ENCODE measurements at places on chromosomes 1 and 21.
A peak's percentile ranks its signal among the peaks of the same experiment; 100 is the strongest.

DNA sequence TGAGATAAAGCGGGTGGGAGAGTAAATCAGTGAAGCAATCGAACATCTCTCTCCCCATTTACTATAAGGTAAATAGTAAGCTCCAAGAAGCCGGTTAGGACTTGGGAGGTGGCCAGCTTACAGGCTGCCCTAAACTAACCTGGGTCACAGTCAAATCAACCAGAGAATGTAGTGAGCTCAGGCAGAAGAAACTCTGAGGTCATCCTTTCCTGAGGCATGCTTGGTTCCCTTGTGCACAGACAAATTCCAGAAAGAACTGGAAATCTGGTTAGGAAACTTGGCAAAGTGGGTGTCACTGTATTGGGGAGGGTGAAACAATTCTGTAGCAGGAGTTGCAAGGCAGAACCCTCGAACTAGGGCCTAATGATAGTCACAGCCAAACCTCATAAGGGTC, 72.5 kb downstream of the NTMT2 start:
- DNase-seq, result peak; percentile 29

DNA sequence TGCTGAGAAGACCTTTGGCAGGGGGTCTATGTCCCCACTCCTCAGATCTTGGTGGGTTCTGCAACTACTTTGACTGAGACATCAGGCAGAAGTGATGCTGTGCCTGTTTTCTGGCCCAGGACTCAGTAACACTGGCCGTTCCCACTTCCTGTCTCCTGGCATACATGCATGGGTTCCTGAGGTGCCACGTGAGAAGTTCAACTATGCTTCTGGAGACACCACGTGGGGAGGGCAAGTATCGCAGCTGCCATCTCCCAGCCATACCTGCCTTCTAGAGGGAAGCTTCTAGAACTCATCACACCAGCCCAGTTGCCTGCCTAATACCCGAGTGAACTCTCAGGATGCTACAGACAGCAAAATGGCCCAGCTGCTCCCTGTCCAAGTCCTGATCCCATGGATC, 65.8 kb downstream of the TRABD2B start:
- no peak for DNase-seq

DNA sequence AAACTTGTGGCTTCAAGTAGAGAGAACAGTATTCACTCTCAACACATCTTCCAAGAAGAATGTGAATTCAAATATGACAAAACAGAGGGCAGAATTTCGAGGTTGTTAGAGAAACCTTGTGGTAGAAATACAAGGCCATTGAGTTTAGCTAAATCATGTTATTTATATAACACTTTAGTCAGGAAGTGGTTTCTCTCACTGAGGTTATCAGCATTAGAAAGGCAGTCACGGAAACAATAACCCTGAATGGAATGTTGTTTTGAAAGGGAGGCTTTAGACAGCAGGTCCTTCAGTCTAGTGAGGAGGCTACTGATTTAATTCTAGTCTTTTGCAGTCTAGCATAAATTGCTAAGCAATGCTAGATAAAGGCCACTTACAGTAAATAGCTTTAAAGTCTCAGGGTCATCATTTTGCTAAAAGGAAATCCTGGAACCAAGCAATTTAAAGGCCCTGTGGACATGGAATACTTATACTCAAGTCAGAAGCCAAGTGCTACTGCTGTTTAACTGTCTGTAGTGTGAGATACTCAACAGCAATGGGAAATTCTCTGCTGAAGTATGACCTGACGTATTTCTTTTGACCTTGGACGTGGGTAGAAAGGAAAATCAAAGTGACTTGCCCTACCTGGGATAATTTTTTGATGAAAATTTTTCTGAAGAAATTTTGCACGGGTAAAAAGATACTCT, 89.0 kb upstream of the CHODL start:
- no peak for DNase-seq

- DNase-seq, result no peak
These were observed 486.3 kb downstream of the TTLL7 start for GRCh38 chr1:83512373-83513193.

DNA sequence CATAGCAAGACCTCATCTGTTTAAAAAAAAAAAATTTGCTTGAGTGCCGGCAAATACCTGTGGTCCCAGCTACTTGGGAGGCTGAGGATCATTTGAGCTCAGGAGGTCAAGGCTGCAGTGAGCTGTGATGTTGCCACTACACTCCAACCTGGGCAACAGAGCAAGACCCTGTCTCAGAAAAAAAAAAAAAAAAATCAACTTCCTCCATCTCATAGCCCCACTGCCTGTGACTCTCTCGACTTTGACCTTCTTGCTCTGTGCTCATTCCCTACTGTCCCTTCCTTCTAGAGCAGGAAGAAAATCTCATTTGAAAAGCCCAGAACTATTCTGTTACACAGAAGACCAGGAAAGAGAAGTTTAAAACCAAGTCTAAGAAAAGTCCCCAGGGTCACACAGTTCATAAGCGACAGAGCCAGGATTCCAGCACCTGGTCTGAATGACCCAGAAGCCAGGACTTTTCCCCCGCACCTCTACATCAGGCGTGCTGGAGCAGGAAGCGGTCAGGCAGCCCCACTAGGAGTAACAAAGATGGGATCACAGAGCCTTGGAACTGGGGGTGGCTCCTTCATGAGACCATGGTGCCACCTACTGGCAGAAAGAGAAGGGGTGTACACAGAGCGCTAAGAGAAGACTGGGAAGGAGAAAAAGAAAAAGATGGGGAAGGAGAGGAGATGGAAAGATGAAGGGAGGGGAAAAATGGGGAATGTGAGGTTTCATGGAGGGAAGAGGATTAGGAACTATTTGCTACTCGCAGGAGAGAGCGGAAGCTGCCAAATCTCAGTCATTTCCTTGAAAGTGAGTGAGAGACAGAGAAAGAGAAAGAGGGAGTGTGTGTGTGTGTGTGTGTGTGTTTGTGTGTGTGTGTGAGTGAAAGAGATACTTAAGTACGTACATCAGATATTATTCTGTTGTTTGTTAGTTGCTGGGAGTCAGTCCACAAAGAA, 3.1 kb upstream of the P3R3URF start:
- peak; percentile 92 for DNase-seq

DNA sequence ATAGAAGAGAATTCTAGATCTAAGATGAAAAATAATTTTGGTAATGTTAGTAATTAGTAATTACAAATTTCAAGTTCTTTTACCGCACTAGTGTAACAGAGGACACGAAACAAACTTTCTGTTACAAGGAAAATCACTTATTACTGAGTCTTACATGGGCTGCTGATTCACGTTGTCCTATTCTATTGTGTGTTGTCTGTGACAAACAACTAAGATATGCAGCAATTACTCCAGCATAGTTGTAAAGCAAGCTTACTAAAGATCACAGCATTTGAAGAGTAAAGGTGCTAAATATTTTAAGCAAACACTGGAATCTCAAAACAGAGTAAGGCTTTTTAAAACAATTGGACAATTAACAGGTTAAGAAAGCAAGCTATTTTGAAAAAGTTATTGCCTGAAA, 502.3 kb downstream of the KCNT2 start:
- no peak for DNase-seq

DNA sequence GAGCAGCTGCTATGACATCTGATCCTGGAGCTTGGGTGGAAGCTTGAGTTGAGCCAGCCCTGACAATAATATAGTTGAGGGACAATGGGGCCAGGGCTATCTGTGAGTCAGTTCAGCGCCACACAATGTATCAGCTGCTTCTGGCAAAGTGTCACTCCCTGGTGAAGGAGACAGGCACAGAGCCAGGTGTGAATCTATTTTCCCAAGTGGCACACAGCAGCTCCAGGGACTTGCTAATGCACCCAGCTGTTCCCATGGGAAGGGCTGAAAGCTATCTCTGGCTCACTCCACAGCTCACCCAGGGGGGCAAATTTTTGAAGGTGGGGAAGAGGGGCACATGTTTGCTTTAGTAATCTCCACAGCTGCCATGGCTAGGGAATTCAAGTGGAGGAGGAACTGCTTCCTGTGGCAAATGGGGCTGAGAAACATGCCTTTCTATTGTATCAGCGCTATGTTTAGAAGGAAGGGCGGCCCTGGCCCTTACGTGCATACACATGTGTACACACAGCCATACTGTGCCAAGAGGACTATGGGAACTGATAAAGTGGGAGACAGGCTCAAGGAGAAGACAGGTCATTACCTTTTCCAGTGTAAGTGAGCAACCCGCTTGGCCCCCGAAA, 2.2 kb downstream of the CYB5R1 start:
- no peak for DNase-seq

- DNase-seq, result no peak
These were observed 2.4 kb upstream of the MMP23B start for GRCh38 chr1:1629430-1630190.

DNA sequence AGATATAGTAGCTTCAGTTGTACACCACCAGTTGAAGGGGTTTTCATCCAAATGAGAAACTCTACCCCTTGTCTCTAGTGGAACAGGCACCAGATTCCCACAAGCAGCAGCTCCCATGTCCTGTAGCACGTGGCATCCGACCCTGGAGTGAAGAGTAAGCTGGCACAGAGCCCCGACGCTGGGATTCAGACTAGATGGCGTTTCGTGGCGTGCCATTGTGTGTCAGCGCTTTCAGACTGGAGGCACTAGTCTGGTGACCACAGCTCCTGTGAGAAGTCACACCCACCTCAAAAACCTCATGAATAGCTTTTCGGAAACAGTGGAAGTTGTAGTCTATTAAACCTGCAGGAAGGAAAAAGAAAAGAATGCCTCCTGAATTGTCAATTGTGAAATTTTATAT, 20.2 kb downstream of the RRAGC start:
- no peak for DNase-seq

DNA sequence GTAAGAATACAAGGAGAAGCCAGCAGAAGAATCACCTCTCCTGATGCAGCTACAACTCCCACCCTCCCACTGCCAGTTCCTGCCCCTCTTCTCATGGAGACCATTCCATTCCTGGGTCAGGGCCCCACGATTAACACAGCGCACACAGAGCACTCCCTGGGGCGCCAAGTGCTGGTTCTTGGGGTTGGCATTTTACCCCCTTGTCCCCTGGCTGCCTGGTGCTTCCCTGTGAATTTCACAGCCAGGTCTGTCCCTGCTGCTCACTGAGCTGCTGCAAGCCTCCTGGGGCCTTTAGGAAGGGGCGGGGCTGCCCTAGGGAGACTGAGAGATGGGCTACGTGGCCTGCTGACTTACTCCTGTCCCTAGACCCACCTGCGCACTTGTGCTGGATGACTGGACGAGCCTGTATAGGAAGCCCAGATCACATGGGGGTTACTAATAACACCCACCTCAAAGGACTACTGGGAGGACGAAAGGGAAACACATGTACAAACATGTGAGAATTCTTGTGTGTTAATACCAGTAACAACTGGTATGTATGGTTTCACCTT, 4.8 kb downstream of the ZNF672 start:
- no peak for DNase-seq

DNA sequence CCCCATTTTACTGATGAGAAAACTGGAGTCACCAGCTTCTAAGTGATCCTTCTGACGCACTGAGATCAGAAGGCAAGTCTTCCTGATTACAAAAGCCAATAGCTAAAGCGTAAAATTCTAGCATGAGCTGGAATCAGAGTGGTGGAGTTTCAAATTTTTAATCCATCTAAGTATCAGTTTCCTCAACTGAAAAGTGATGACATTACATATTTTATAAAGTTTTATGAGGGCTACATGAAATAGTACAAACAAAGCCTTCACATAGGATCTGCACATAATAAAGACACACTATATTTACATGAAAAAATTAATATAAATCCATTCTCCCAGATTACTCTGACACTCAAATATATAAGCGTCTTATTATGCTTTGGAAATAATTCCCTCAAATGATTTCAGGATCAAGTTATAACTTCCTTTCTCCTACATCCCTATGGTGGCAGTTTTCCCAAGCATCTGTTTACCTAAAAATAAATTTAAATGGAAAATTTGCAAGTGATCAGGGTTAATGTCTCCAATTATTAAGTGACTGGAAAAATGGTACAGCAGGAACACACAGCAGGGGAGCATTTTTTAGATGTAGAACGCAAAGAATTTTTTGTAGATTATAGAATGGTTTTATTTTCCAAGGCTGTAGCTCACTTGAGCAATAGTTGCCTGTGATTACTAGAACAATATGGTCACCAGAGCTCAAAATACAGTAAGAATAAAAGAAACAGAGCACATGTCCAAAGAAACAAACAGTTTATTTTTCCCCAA, 490.4 kb upstream of the C1orf87 start:
- no peak for DNase-seq

- DNase-seq, result no peak
These were observed 30.8 kb downstream of the RPL5 start for GRCh38 chr1:92862605-92863004.

GRCh38 chr1:86938450-86938849, 24.0 kb downstream of the HS2ST1 start:
- no peak for DNase-seq

GRCh38 chr1:55986003-55986402, 593.4 kb downstream of the PLPP3 start:
- no peak for DNase-seq

DNA sequence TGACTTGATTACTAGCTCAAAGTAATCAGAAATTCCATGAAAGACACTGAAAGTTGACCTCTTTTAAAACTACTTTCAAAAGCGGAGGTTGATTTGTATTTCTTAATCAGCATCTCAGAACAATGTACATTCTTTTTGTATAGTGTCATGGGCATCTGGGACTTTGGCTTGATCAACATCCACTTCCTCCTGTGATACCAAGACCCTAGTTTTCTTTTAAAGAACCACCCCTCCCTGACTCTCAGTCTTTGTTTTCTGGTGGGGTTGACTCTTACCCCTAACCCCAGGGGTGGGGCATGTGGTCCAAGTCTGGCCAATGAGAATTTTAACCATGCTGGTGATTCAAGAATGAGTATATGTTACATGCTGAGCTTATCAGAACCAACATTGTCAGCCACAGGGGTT, 21.7 kb upstream of the IRF2BP2 start:
- DNase-seq, result peak; percentile 62

- DNase-seq, result no peak
These were observed 30.3 kb downstream of the GALNT2 start for GRCh38 chr1:230097370-230097769.

GRCh38 chr1:206058927-206059292, 5.9 kb downstream of the RHEX start:
- DNase-seq, result no peak

- DNase-seq, result peak; percentile 47
These were observed 86.9 kb downstream of the KCNJ15 start for GRCh38 chr21:38343691-38344090.

DNA sequence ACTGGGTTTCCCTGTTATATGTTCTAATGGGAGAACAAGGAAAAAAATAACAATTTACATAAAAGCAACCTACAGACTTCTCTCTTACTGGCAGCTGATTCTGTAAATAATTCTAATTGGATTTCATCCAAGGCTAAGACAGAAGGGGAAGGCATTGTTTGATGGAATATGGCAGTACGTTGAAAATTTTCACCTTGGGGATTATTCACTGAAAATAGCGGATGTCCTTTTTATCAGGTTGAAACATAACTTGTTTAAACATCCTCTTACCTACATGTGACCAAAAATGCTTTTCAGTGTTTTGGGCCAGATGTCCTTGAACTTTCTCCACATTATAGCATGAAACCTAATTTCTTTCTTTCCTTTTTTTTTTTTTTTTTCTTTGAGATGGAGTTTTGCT, 24.9 kb downstream of the TSNAX start:
- no peak for DNase-seq

DNA sequence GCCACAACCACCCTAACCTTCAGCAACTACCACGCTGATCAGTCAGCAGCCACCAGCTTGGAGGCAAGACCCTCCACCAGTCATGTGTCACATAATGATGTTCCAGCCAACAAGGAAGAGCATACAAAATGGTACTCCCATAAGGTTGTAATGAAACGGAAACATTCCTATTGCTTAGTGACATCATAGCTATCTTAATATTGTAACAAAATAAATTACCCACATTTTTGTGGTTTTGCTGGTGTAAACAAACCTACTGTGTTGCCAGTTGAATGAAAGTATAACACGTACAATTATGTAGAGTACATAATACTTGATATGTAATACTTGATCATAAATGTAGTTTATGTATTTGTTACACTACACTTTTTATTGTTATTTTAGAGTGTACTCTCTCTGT, 1363.2 kb upstream of the ADGRL4 start:
- no peak for DNase-seq

Data from AG20443 (cell line).